ENCODE measurements at places on chromosomes 2 and 18. TPM values are rescaled to one million over a fixed set of nuclear protein-coding genes. Genes with fewer than 3 reads are reported as not detected.

- no peak for DNase-seq
- no peak overlapping the region for H3K27ac ChIP-seq
- H3K4me3 ChIP-seq, result no peak overlapping the region
- no peaks in the 10 kb centered on the region for H3K27me3 ChIP-seq
- H3K4me1 ChIP-seq, result no peaks in the 10 kb centered on the region
Observed at GRCh38 chr2:56167616-56168562, 15.9 kb upstream of the CCDC85A start.

DNA sequence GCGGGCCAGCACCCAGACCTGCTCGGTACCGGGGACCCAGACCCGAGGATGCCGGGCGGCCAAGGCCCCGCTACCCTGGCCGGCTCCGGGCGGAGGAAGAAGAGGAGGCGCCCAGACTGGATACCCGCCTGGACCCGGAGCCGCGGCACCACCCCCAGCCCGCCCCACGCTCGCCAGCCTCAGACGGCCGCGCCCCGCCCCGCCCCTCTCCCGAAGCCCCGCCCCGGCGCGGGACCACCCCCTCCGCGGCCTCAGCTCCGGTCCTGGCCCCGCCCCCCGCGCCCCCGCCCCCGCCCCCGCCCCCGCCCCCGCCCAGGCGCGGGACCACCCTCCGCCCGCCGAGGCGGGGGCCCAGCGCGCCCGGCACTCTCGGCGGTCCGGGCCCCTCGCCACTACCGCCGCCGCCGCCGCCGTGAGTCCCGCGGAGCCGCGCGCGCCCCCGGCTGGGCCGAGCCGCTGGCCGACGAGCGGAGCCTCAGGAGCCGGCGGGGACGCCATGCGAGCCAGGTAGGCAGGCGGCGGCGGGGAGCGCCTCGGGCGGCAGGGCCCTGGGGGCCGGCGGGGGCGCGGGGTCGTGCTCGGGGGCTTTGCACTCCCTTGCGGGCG, at the start of gene SH3BP4:
SH3BP4 (plus strand) TSS at position 354 of the 606 bp plus-strand sequence. CDS start 82,986 bp downstream, outside the sequence.
- no peak within 1 kb of the TSS for H3K27ac ChIP-seq
- H3K27me3 ChIP-seq, result peaks cover 77% of the 10 kb centered on the region
- peak within 1 kb of the TSS; percentile 84 for H3K4me3 ChIP-seq
- no peaks in the 10 kb centered on the region for H3K36me3 ChIP-seq
- DNase-seq, result peak; percentile 82

DNA sequence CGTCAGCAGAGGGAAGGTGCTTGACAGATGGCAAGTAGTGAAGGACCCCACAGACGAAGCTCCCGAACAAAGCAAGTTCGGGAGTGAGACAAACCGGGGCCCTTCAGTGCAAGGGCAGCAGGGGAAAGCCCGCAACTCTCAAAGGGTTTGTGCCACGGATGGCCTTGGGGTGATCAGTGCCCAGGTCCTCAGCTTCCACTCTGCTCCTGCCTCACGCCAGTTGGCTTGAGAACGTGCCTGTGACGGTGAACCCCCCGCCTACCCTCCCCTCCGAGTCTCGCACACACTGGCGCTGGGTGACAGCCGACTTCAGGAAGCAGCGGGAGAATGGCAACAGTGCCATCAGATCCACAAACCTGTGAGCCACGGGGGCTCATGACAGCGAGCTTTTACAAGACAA, 56.8 kb upstream of the SALL3 start:
- no peaks in the 10 kb centered on the region for H3K27me3 ChIP-seq
- H3K4me3 ChIP-seq, result no peak overlapping the region
- no peak for DNase-seq
- H3K4me1 ChIP-seq, result no peaks in the 10 kb centered on the region

DNA sequence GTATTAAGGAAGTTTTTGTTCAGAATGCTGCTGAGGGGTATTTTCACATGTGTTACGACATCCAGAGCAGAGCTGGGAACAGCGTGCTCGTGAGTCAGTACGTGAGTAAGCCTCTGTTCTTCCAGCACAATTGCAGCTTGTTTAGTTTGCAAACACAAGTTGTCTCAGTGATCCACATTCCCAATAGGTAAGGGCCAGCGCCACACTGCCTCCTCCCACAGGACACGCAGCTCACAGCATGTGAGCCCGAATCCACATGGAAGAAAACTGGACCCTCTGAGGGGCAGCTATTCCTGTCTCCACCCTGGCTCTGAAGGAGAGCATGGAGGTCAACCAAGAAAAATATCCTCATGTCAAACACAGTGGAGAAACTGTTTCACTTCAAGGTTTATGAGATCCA, 173.9 kb upstream of the PID1 start:
- H3K4me3 ChIP-seq, result no peak overlapping the region
- no peaks in the 10 kb centered on the region for H3K36me3 ChIP-seq
- H3K27ac ChIP-seq, result no peak overlapping the region
- H3K4me1 ChIP-seq, result no peaks in the 10 kb centered on the region
- no peaks in the 10 kb centered on the region for H3K27me3 ChIP-seq

- H3K36me3 ChIP-seq, result no peaks in the 10 kb centered on the region
- peaks cover 25% of the 10 kb centered on the region for H3K27me3 ChIP-seq
- H3K27ac ChIP-seq, result no peak overlapping the region
- DNase-seq, result no peak
- H3K4me3 ChIP-seq, result no peak overlapping the region
Observed at GRCh38 chr2:215410932-215411285, 25.0 kb downstream of the FN1 start.

- H3K4me1 ChIP-seq, result peaks cover 6% of the 10 kb centered on the region
- no peak for DNase-seq
- H3K4me3 ChIP-seq, result no peak overlapping the region
- no peak overlapping the region for H3K27ac ChIP-seq
- H3K27me3 ChIP-seq, result no peaks in the 10 kb centered on the region
- H3K36me3 ChIP-seq, result no peaks in the 10 kb centered on the region
Observed at GRCh38 chr2:101596333-101596732, 101.2 kb upstream of the MAP4K4 start.

- no peak overlapping the region for H3K27ac ChIP-seq
- H3K27me3 ChIP-seq, result no peaks in the 10 kb centered on the region
- no peak for DNase-seq
- no peaks in the 10 kb centered on the region for H3K36me3 ChIP-seq
- H3K4me1 ChIP-seq, result no peaks in the 10 kb centered on the region
Observed at GRCh38 chr2:195795879-195796278, 138.9 kb downstream of the SLC39A10 start.

DNA sequence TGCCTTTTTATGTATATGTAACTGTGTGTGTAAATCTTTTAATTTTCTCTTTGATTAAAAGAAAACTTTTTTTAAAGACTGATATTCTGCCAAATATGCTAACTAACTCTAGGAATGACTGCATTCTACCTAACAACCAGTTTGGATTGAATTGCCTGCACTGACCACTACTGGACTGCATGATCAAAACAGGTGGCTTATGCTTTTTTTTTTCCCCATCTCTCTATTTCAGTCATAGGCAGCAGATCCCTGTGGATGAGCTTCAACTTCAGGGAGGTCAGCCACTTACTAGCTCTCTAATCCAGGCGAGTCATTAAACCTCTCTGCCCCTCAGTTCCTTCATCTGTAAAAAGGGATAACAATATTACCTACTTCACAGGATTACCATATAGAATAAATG, 138.6 kb upstream of the SERTAD2 start:
- H3K4me3 ChIP-seq, result no peak overlapping the region
- H3K27ac ChIP-seq, result no peak overlapping the region
- peaks cover 10% of the 10 kb centered on the region for H3K27me3 ChIP-seq
- DNase-seq, result no peak
- H3K4me1 ChIP-seq, result no peaks in the 10 kb centered on the region

- H3K36me3 ChIP-seq, result peaks cover 46% of the 10 kb centered on the region
- H3K4me1 ChIP-seq, result peaks cover 3% of the 10 kb centered on the region
- no peak for DNase-seq
- H3K27ac ChIP-seq, result no peak overlapping the region
Observed at GRCh38 chr2:48459921-48460320, 70.0 kb upstream of the STON1 start.

DNA sequence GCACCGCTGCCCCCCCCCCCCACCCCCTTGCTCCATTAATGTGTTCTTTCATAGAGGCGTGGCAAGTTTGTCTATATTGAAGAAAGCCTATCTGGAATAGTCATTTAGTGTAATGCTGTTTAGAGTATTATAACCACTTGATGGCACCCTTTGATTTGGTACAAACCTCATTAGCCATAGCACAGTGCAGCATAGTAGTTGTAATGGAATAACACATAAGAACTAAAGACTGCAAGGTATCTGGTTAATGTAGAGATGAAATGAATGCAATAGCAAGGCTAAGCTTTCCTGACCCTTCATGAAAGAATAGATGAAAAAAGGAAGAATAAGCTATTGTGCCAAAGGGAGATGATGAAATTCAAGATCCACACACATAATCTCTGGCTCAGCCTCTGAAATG, 81.9 kb downstream of the EHBP1 start:
- no peak for DNase-seq
- H3K4me3 ChIP-seq, result no peak overlapping the region
- H3K4me1 ChIP-seq, result peaks cover 11% of the 10 kb centered on the region

GRCh38 chr2:57868619-57869139, 177.9 kb upstream of the VRK2 start:
- H3K27ac ChIP-seq, result no peak overlapping the region
- no peak for DNase-seq
- H3K4me3 ChIP-seq, result no peak overlapping the region
- no peaks in the 10 kb centered on the region for H3K27me3 ChIP-seq

DNA sequence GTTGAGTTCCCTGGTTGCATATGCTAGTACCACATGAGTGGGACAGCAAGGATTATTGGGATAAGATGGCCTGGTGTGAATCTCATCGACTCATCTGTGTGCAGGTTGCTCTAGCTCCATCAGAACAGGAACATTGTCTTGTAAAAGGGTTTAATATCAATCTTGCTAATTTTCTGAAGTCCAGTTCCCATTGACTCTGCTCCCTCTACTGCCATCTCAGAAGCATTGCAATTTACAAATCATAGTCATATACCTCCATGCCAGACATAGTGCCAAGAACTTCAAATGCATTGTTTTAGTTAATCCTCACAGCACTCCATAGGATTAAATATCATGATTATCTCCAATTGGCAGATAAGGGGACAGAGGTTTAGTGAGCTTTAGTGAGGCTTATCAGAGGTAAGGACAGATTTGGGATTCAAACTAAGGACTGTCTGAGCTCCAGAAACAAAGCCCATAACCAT, 4.8 kb upstream of the STAT4 start:
- no peak overlapping the region for H3K4me3 ChIP-seq
- peaks cover 6% of the 10 kb centered on the region for H3K27me3 ChIP-seq
- no peaks in the 10 kb centered on the region for H3K36me3 ChIP-seq

- peaks cover 10% of the 10 kb centered on the region for H3K4me1 ChIP-seq
- H3K27me3 ChIP-seq, result no peaks in the 10 kb centered on the region
- no peak for DNase-seq
- no peak overlapping the region for H3K4me3 ChIP-seq
- H3K36me3 ChIP-seq, result no peaks in the 10 kb centered on the region
Observed at GRCh38 chr2:195319548-195320412, 337.2 kb upstream of the SLC39A10 start.

GRCh38 chr2:71498261-71498701, 44.9 kb downstream of the DYSF start:
- H3K36me3 ChIP-seq, result no peaks in the 10 kb centered on the region
- H3K27ac ChIP-seq, result no peak overlapping the region
- no peaks in the 10 kb centered on the region for H3K4me1 ChIP-seq
- H3K27me3 ChIP-seq, result no peaks in the 10 kb centered on the region
- no peak overlapping the region for H3K4me3 ChIP-seq
- DNase-seq, result no peak

DNA sequence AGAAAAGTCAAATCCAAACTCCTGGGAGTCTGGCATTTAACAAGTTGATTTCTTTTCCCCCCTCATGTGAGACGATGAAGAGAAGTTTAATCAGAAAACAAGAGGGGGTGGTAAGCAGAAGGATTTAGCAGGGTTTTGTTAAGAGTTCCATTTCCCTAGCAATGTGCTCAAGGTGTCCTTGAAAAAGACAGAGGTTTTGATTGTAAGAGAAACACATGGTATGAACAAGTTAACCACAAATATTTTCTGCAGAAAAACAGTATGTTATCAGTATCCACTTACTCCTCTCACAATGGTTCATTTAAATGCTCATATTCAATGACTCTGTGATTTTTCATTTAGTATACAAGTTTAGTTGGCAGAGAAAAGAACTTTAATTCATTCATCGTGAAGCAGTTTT, 26.8 kb downstream of the LAMA1 start:
- no peak overlapping the region for H3K27ac ChIP-seq
- no peak for DNase-seq
- no peak overlapping the region for H3K4me3 ChIP-seq
- no peaks in the 10 kb centered on the region for H3K27me3 ChIP-seq
- no peaks in the 10 kb centered on the region for H3K4me1 ChIP-seq

- no peaks in the 10 kb centered on the region for H3K4me1 ChIP-seq
- H3K27ac ChIP-seq, result no peak overlapping the region
Observed at GRCh38 chr2:33660416-33661123, 61.5 kb upstream of the FAM98A start.

- DNase-seq, result no peak
- H3K4me3 ChIP-seq, result no peak overlapping the region
- H3K4me1 ChIP-seq, result no peaks in the 10 kb centered on the region
- H3K27me3 ChIP-seq, result peaks cover 3% of the 10 kb centered on the region
- no peaks in the 10 kb centered on the region for H3K36me3 ChIP-seq
- H3K27ac ChIP-seq, result no peak overlapping the region
Observed at GRCh38 chr2:99794414-99794813, 304.6 kb upstream of the REV1 start.

DNA sequence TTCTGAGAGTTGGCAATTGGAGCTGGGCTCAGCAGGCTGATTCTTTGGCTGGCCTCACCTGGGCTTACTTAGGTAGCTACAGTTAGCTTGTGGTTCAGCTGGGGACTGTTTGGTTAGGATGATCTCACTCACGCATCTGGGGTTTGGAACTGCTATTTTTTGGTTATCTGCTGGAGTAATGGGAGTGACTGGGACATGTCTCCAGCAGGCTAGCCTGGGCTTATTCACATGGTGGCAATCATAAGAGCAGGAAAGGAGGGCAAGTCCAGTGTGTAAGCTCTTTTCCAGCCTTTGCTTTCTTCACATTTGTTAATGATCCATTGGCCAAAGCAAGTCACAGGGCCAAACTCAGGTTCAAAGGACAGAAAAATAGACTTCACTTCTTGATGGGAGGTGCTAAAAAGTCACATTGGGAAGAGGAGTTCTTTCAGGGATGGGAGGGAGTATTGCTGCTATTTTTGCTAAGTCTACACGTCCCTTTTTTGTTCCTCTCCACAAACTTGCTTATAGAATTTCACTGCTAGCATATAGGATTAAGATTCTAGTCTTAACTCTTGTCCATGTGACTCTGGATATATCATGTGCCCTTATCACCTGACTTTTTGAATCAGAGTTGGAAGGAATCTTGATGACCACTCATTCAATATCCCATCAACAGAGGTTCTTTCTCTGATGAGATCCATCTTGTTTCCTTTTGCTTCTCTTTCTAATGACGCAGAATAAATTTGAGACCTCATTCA, 174.0 kb downstream of the ZFP36L2 start:
- H3K4me1 ChIP-seq, result peaks cover 19% of the 10 kb centered on the region
- H3K36me3 ChIP-seq, result no peaks in the 10 kb centered on the region
- H3K4me3 ChIP-seq, result no peak overlapping the region
- no peak overlapping the region for H3K27ac ChIP-seq

Gene MC5R
- not detected for total RNA-seq

Gene SLC5A7
- total RNA-seq, result not detected

Gene IL1RL1
- 0.84 TPM for total RNA-seq

Gene EPAS1
- total RNA-seq, result 16.2 TPM

Gene CTAGE1
- total RNA-seq, result not detected

Gene PPP1R1C
- not detected for total RNA-seq

Gene PPM1B
- total RNA-seq, result 42.0 TPM

Gene WDR54
- total RNA-seq, result 72.1 TPM

Measured in activated CD4-positive, alpha-beta T cell treated with anti-CD3 and anti-CD28 coated beads, Interleukin-2, amount 10 ng/mL, durations not matched to agents 24 days and 14 days (primary cell).